ENCODE measurements at places on chromosomes 4 and X. TPM values are rescaled to one million over a fixed set of nuclear protein-coding genes. Genes with fewer than 3 reads are reported as not detected.

DNA sequence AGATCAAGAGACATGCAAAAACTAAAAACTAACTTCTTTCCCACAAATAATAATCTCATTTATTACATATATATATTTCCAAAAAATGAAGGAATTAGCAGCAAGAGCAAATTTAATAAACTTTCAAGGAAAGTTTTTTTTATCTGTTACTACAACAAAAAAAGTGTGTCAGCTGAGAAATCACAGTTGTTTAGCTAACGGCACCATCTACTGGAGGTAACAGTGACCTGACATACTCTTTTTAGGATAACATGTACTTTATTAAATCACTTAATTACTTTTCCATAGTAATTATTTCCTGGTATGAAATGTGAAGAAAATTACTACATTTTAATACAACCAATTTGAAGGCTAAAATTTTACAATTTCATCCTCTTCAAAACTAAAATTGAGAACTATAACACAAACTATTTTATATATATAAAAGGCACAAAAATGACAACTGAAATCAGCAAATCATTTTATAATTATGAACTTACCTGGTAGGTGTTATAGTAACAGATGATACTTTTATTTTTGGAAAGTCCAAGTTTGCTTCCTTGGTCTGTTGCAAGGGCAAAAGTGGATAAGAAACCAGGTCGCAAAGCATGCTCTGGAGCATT lies 9.1 kb downstream of the LAMTOR3 start:
- no peak overlapping the region for H3K27ac ChIP-seq
- no peak overlapping the region for H3K4me3 ChIP-seq
- H3K27me3 ChIP-seq, result no peaks in the 10 kb centered on the region

DNA sequence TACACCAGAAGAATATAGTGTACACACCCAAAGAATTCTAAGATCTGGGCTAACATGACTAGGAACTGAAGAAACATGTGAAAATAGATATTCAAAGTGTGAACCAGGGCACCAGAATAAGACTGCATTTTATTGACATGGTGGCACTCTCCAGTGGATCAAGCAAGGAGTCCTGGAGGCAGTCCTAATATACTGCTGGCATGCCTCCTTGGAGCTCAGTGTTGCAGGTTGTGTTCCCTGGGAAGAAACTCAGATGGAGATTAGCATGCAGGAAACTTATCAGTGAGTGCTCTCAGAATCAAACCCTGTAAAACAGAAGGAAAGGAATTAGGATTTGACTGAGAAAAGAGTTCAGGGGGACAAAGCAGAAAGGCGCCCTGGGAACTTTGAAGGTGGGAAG lies 105.1 kb downstream of the CXCL13 start:
- peaks cover 3% of the 10 kb centered on the region for H3K4me1 ChIP-seq
- no peak overlapping the region for H3K4me3 ChIP-seq
- no peak for DNase-seq
- H3K27ac ChIP-seq, result peak overlapping the region; percentile 45
- H3K36me3 ChIP-seq, result peaks cover 3% of the 10 kb centered on the region
- H3K27me3 ChIP-seq, result no peaks in the 10 kb centered on the region

DNA sequence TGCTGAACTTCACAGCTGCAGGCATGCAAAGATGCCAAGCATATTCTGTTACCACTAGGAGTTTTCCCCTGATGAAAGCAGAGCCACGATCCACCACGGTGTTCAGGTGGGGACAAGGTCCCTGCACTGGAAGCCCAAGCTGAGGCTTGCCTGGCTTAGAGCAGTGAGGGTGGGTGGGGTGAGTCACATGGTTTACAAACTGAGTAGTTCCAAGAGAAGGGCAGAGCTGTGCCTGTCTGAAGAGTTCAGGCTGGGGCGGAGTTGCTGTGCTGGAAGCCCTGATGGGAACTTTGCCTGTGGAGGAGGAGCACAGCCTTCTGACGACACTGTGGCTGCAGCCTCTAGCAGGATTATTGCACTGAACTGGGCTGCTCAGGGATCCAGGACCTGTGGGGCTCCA lies 45.5 kb downstream of the FAM9B start:
- peak; percentile 9 for DNase-seq
- no peak overlapping the region for H3K27ac ChIP-seq
- H3K27me3 ChIP-seq, result peaks cover 7% of the 10 kb centered on the region
- no peaks in the 10 kb centered on the region for H3K36me3 ChIP-seq

DNA sequence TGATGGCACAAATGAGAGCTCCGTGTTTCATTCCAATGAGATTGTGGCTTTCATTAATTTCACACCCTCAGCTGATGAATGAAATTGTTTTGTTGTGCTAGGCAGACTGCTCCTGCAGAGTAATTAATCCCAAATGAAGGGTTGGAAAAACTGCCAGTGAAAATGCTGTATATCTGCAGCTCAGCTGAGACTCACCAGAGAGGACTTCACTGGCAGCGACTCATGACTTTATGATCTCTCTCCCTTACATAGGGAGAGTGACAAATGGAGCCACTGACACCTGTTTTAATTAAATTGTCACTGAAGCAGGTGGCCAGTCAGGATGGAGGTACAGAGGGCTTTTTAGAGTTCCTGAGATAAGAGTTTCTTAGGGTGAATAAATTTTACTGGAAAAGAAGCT lies 24.8 kb downstream of the GRXCR1 start:
- H3K36me3 ChIP-seq, result no peaks in the 10 kb centered on the region
- H3K27ac ChIP-seq, result no peak overlapping the region
- H3K27me3 ChIP-seq, result no peaks in the 10 kb centered on the region
- no peak overlapping the region for H3K4me3 ChIP-seq

DNA sequence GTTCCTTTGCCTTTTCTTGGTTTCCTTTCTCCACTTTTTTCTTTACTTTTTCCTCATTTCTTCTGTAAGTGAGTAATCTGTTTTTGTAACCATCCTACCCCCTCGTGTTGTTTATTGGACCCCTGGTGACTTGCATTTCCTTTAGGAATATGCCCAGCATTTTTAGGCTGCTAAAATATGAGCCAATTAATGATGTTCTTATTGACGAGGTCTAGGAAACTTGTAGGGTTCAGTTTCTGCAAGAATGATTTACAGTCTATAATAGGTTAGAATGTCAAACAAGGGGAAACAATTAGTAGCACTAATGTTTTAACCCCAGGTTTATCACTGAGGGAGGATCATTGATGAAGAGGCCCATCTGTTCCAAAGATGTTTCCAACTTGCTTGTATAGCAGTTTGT lies 79.0 kb downstream of the CPE start:
- no peak overlapping the region for H3K4me3 ChIP-seq
- no peak overlapping the region for H3K27ac ChIP-seq
- no peaks in the 10 kb centered on the region for H3K4me1 ChIP-seq
- H3K36me3 ChIP-seq, result no peaks in the 10 kb centered on the region
- no peaks in the 10 kb centered on the region for H3K27me3 ChIP-seq

- H3K4me3 ChIP-seq, result no peak overlapping the region
- peak; percentile 28 for DNase-seq
- H3K4me1 ChIP-seq, result peaks cover 14% of the 10 kb centered on the region
- H3K36me3 ChIP-seq, result no peaks in the 10 kb centered on the region
Observed at GRCh38 chr4:77433418-77433733, 172.2 kb upstream of the CXCL13 start.

DNA sequence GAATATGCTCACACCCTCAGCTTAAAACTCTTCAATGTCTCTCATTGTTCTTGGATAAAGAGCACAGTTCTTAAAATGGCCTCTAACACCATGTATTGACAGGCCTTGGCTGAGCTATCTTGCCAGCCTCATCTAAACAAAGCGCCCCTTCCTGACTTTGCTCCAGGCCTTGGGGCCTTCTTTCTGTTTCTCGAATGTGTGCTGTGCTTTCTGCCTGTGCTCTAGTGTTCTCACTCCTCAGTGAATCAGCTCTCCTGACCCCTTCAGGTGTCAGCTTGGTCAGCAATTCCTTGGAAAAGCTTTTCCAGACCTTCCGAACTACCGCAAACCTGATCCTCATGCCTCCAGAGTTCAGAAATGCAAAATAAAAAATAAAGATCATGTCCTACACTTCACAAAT lies 346.3 kb upstream of the FSTL5 start:
- no peak for DNase-seq
- no peaks in the 10 kb centered on the region for H3K27me3 ChIP-seq
- no peak overlapping the region for H3K4me3 ChIP-seq
- H3K4me1 ChIP-seq, result no peaks in the 10 kb centered on the region
- no peaks in the 10 kb centered on the region for H3K36me3 ChIP-seq
- H3K27ac ChIP-seq, result no peak overlapping the region

DNA sequence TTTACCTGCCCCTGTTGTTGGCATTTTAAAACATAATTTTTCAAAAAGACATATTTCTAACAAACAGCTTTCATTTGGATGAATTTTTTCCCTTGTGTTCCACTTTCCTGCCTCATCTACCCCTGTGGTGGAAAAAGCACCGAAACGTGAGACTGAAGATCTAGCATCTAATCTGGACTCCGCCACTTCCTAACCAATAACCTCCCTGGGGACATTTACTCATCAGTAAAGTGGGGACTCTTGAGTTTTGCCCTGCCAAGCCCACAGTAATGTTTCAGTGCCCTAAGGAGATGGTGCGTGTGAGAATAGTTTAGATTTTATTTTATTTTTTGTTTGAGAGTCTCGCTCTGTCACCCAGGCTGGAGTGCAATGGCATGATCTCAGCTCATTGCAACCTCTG lies 56.7 kb downstream of the ADGRG2 start:
- no peak for DNase-seq
- H3K4me1 ChIP-seq, result no peaks in the 10 kb centered on the region
- H3K27me3 ChIP-seq, result no peaks in the 10 kb centered on the region
- H3K4me3 ChIP-seq, result no peak overlapping the region
- no peak overlapping the region for H3K27ac ChIP-seq
- no peaks in the 10 kb centered on the region for H3K36me3 ChIP-seq

- no peak for DNase-seq
- H3K27me3 ChIP-seq, result peaks cover 74% of the 10 kb centered on the region
- no peak overlapping the region for H3K27ac ChIP-seq
- H3K4me1 ChIP-seq, result peaks cover 14% of the 10 kb centered on the region
- no peak overlapping the region for H3K4me3 ChIP-seq
Observed at GRCh38 chr4:84479663-84480062, 19.4 kb downstream of the NKX6-1 start.

GRCh38 chr4:77465271-77465670 lies 140.3 kb upstream of the CXCL13 start:
- peaks cover 34% of the 10 kb centered on the region for H3K27me3 ChIP-seq
- peak; percentile 30 for DNase-seq
- no peak overlapping the region for H3K4me3 ChIP-seq
- no peak overlapping the region for H3K27ac ChIP-seq
- H3K36me3 ChIP-seq, result no peaks in the 10 kb centered on the region

DNA sequence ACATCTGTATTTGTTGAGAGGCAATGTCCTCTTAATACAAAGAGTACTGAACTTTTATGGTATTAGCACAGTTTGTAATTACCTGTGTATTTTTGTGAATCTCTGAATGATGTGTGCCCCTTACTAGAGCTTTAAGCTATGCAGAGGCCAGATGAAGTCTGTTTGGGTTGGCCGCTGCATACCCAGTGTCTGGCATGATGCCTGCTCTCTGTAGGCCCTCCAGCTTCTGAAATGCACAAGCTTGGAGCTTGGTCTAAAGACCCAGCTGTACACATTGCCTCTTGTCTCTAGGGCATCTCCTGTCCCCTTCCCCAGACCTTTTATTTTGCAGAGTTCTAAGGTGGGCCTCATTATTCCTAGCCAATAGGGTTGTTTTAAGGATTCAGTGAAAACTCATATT lies 68.6 kb downstream of the CDS1 start:
- no peaks in the 10 kb centered on the region for H3K4me1 ChIP-seq
- no peak overlapping the region for H3K4me3 ChIP-seq
- no peak for DNase-seq
- peaks cover 3% of the 10 kb centered on the region for H3K27me3 ChIP-seq
- no peak overlapping the region for H3K27ac ChIP-seq

GRCh38 chr4:82362565-82362964 lies 11.2 kb downstream of the HNRNPD start:
- H3K27ac ChIP-seq, result peak overlapping the region; percentile 90
- peak overlapping the region; percentile 46 for H3K4me3 ChIP-seq
- peaks cover 90% of the 10 kb centered on the region for H3K4me1 ChIP-seq
- H3K36me3 ChIP-seq, result peaks cover 31% of the 10 kb centered on the region

The PPP1R3F gene
- total RNA-seq, result 9.8 TPM

The BBS12 gene
- total RNA-seq, result 4.4 TPM

The NDST4 gene
- not detected for total RNA-seq

The RAB41 gene
- not detected for total RNA-seq

The MAGEA12 gene
- not detected for total RNA-seq

The PPAT gene
- total RNA-seq, result 32.7 TPM

All from activated T-cell treated with anti-CD3 and anti-CD28 coated beads, Interleukin-2, amount 50 U/mL, for 72 hours (primary cell).